ENCODE measurements at places on chromosomes 11 and 22.

- no peak for DNase-seq
These were observed 49.7 kb upstream of the TTLL12 start for GRCh38 chr22:43236411-43237166.

GRCh38 chr11:14376920-14377319, 17.9 kb upstream of the RRAS2 start:
- no peak for DNase-seq

DNA sequence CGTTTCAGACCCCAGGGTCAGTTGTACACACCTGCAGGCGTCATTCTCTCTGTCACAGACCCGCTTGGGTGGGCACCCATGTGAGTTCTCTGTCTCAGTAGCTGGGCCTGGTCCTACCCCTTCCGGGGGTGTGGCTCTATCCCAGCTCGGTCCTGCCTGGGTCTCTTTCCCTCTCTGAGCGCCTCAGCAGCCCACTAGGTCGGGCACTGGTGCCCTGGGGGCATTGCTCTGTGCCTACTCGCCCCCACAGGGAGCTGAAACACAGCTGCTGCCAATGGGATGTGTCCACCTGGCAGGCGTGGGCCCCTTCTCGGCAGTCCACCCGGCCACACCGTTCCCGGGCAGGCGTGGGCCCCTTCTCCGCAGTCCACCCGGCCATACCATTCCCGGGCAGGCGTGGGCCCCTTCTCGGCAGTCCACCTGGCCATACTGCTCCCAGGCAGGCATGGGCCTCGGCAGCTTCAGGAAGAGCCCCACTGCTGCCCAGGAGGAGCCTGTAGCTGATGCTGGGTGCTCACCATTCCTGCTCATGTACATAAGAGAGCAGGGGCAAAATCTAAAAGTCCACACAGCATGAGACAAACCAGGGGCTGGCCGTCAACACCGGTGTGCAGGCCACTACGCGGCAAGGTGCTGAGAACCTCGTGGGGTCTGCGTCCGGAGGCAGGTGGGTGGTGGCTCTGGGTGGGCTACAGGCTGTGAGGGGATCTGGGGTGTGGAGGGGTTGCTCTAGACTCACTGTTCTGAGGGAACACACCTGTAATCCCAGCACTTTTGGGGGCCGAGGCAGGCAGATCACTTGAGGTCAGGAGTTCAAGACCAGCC, 12.3 kb downstream of the MLC1 start:
- no peak for DNase-seq

DNA sequence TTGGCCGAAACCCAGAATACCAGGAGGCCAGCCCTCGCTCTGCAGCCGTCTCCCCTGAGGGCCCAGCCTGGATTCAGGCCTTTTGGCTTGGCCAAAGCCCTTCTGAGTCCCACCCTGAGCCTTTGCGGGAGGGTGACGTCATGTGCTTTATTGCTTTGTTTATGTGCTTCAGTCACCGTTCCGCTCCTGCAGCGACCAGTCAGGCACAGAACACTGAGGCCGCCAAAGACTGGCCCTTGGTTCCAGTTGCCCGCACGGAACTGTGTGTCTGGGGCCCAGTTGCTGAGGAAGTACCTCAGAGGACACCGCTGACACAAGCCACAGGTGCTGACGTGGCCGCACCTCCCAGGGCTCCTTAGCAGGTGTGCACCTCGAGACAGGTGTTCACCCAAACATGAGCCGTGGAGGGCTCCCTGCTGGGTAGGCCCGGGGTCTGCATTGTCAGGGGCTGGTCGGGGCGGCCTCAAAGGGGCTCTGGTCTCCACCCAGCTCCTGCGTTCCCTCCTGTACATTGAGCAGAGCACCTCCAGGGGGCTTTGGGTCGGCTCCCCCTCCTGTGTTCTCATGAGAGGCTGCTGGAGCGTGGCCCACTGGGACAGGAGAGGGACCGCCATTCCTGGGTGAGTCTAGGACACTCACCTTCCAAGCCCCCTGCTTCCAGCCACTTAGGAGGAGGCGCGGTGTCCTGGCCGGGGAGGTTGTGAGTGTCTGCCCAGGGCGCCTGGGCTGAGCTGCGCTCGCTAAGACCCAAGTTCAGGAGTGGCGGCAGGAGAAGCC, 376.8 kb downstream of the TBC1D22A start:
- no peak for DNase-seq

- peak; percentile 96 for DNase-seq
These were observed at the start of the genes CWC15 and KDM4D for GRCh38 chr11:94973099-94973968. TSS of gene CWC15 (minus strand) at chr11:94973556. CDS start at chr11:94972185, 1,371 bp downstream. TSS of gene KDM4D (plus strand) at chr11:94973709. CDS start at chr11:94997373, 23,664 bp downstream.

GRCh38 chr11:65492637-65493366, 6.0 kb upstream of the MALAT1 start:
- DNase-seq: peak; percentile 88

DNA sequence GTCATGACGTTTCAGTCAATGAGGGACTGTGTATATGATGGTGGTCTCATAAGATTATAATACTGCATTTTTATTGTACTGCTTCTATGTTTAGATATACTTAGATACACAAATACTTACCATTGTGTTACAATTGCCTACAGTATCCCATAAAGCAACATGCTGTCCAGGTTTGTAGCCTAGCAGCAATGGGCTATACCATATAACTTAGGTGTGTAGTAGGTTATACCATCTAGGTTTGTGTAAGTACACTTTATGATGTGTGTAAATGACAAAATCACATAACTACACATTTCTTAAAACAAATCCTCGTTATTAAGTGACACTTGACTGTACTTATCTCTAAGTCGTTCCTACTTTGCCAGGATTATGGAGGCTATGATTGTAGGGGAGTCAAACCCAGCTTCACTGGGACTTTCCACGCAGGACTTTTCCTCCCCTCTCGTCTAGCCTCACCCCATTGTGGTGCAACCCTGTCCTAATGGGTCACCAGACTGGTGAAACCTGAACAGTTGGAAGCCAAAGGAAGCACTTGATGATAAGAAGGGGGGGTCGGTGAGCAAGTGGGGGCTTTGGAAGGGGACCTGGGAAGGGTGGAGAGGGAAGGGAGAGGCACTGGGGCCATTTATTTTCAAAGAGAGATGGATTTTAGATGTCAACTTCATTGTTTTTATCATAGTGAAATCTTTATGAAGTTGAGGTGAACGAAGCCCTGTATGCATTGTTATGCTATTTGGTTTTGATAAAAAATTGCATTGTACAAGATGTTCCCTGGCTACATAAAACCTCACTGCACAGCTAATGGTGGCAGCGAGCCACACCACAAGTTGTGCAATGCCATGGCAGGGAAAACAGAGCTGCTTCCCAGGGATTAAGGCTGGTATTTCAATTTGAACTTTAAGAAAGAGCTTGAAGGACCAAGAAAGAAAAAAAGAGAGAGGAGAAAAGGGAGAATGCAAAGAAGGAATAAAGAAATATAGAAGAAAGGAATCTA, 129.1 kb downstream of the EHF start:
- no peak for DNase-seq

GRCh38 chr22:48554893-48555572, 1272.6 kb downstream of the BRD1 start:
- no peak for DNase-seq

- no peak for DNase-seq
These were observed 7.3 kb downstream of the KCNJ11 start for GRCh38 chr11:17381156-17381555.

GRCh38 chr11:587978-588380, 11.7 kb downstream of the PHRF1 start:
- peak; percentile 92 for DNase-seq

- no peak for DNase-seq
These were observed 3.6 kb upstream of the MAPK8IP1 start for GRCh38 chr11:45881708-45882368.

- no peak for DNase-seq
These were observed 92.1 kb upstream of the BLID start for GRCh38 chr11:122207921-122208764.

DNA sequence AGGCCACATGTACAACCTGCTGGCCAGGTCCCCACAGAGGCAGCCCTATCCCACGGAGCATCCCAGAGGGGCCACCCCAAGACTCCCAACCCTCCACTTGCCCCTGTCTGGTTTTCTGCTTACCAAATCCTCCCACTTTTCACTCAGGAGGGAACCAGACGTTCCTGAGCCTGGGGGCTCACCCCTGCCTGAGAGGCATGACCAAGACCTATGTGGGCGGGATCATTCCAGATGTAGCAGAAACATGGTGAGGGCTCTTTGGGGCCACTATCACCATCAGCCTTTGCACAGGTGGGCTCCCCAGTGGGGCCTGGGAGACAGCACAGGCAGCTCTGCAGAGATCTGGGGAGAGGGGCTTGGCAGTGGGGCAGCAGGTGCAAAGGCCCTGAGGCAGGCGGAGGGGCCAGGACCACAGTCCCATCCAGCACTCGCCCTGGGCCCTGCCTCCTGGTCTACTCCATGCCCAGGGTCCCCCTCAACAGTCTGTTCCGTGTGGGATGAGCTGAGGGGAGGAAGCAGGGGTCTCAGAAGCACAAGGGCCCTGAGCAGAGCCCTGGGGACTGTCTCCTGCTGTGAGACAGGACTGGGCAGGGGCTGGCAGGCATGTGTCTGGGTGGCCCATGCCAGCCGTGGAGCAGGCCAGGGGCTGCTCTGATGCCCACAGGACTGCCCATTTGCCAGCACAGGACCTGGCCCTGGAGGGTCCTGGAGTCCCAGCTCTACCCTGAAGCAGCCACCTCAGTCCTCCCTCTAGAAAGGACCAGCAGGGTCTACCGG, 9.4 kb downstream of the PIM3 start:
- peak; percentile 30 for DNase-seq

DNA sequence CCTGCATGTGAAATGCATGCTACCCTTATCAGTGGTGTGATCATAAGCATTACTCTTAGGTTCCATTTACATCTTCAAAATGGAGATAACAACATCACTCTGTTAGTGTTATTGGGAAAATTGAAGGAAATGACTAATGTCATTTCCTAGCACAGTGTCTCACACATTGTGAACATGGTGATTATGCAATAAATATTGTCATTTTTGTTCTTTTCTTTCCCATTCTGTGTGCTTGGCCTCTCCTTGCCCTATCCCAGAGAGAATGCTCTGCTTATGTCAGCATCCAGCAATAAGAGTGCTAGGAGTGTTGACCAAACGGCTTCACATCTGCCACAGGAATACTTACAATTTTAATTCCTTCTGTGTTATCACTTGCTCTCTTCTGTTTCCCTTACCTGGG, 1024.1 kb upstream of the CCDC90B start:
- DNase-seq: no peak

Data from inflammatory macrophage (primary cell).